ENCODE measurements at places on chromosomes 4 and X.

GRCh38 chrX:48648336-48648751 lies 35.3 kb upstream of the WAS start:
- DNase-seq, result no peak

- no peak for DNase-seq
Measured at GRCh38 chrX:103002576-103002975, 61.4 kb downstream of the BEX1 start.

DNA sequence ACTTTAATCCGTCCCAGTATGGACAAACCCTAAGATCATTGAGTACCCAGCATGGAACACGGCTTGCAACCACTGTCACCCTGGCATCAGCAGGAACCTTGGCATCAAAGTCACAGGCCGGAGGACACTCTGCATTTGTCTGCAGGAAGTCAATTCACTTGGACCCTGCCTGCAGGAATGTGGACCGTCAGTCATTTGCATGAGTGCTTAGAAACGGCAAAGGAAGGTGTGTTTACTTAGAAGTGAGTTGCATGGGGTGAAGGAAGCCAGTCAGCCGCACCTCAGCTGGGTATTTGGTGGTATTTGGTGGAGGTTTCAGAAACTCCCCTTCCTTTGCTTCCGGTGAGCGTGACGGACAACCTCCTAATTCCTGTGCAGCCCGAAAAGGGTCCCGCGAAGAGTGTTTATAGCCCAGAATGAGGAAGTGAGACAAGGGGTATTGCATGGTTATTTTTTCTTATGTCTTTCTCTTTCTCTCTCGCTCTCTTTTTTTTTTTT lies 15.5 kb downstream of the P2RY8 start:
- peak; percentile 74 for DNase-seq

GRCh38 chr4:118842055-118842454 lies 6.1 kb upstream of the SEC24D start:
- DNase-seq, result no peak

DNA sequence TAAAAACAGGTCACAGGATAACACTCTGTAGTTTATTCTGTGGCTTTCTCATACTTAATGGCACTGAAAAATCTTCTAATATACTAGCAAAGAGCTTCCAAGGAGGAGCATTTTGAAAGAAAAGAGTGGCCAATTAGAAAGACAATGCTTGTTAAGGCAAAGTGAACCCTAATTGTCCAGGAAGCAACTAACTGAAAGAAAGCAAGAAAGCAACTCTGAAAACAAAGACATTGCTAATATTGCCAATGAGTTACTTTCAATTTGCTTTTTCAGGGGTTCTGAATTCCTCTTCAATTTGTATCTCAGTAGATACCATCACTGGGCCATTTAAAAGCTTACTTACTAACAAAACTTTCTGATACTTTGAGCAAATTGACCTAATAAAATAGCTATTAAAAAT lies 78.5 kb upstream of the MTNR1A start:
- DNase-seq, result no peak

DNA sequence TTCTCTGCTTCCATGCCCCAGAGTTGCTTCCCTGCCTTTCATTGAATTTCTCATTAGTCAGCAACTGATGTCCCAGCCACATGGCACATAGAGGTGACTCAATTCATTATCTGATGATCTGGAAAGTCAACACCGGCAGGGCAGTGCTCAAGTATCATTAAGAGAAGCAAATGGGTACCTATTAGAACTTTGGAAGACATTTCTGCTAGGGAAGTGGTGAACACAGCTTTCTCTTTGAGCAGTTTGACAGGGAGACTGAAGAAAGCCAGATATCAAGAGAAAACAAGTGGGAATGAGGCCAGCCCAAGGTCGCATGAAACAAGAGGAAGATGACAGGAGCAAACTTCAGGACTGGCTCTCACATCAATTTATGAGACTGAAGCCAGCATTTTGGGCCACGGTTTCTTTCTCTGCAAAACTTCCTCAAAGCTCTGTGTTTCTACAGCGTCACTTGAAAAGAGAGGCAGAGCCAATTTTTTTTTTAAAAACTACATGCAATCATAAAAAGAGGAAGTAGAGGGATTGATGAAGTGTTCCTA lies 108.3 kb upstream of the RPS6KA3 start:
- no peak for DNase-seq

GRCh38 chr4:114907568-114907967 lies 205.9 kb downstream of the NDST4 start:
- no peak for DNase-seq

- DNase-seq, result no peak
Measured at GRCh38 chrX:44382871-44383270, 39.4 kb upstream of the EFHC2 start.

- DNase-seq, result no peak
Measured at GRCh38 chr4:1982124-1983052, 26.4 kb downstream of the NELFA start.

GRCh38 chr4:107130157-107130556 lies 94.0 kb upstream of the DKK2 start:
- DNase-seq, result no peak

DNA sequence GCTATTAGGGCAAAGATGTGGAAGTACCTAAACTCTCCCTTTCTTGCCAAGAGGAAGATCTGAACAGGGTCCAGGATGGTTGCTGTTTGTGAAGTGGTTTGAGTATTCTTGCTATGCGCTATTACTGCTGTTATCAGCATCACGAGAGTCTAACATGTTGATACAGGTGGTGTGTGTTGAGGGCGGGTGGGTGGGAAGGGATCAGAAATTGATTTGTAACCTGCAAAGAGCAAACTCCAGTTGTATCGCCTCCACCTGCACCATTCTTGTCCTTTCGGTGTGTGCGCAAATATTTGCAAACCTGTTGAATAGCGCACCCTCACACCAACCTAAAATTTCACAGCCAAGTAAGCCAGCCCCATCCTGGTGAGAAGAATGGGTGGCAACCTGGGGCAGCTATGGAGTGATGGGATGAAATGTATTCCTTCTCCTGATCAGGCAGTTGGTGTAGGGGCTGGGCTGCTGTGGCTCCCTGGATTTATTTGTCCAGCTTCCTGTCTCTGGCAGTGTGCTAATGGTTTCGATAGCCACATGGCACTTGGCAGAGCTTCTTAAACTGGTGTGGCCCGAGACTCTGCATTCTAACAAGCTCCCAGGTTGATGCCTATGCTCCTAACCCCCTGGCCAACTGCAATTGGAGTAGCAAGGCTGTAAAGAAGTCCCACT lies 102.6 kb upstream of the SCML1 start:
- DNase-seq, result no peak

DNA sequence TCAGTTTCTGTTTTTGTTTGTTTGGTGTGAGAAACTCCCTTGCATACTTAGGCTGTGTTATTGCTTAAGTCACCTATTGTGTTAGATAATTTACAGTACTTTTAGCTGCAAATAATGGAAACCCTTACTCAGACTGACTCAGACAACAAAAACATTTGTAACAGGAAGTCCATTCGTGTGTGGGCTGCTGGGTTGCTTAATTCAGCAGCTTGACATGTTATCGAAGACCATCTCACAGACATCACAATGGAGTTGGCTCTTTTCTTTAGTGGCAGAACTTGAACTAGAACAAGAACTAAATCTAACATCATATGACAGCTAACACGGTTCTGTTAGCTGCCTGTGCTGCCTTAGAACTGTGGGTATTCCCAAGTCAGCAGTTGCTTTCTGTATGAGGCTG lies 9.9 kb upstream of the GABRE start:
- DNase-seq, result no peak

- DNase-seq, result no peak
Measured at GRCh38 chrX:101230636-101231035, 11.1 kb downstream of the DRP2 start.

- DNase-seq, result no peak
Measured at GRCh38 chr4:140236654-140237169, 82.7 kb upstream of the MAML3 start.

GRCh38 chrX:52420824-52421443 lies 52.1 kb downstream of the XAGE2 start:
- no peak for DNase-seq

GRCh38 chrX:3181846-3182245 lies 140.6 kb downstream of the ARSF start:
- no peak for DNase-seq
